ENCODE measurements at places on chromosomes 11 and 22. TPM values are rescaled to one million over a fixed set of nuclear protein-coding genes. Genes with fewer than 3 reads are reported as not detected.

The DDIAS gene
- polyA plus RNA-seq: 27.8 TPM

- no peaks in the 10 kb centered on the region for H3K27me3 ChIP-seq
- no peak overlapping the region for H3K4me3 ChIP-seq
- no peak for DNase-seq
- H3K27ac ChIP-seq: no peak overlapping the region
Measured at GRCh38 chr11:17513853-17514252, 30.4 kb downstream of the USH1C start.

The OR5A1 gene
- not detected for polyA plus RNA-seq

DNA sequence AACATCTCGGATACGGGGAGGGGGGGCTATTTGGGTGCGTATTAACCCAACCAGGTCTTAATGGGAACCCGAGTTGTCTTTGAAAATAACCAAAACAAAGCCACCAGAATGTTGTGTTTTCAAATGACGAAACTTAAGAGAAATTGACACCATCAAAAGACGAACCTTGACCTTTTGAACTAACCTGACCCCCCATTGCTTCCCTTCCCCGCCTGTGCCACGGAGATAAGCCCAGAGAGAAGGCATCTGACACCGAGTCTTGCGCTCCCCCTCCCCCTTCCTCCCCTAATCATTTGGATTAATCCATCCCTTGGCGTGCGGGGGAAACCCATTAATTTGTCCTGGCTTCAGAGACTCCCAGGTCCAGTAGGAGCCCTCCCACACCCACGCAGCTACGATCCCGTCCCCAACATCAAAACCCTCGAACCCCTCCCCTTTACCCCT lies 4.5 kb upstream of the GCAT start:
- H3K27ac ChIP-seq: no peak overlapping the region
- DNase-seq: no peak
- no peaks in the 10 kb centered on the region for H3K36me3 ChIP-seq
- H3K4me1 ChIP-seq: peaks cover 5% of the 10 kb centered on the region
- H3K4me3 ChIP-seq: no peak overlapping the region

DNA sequence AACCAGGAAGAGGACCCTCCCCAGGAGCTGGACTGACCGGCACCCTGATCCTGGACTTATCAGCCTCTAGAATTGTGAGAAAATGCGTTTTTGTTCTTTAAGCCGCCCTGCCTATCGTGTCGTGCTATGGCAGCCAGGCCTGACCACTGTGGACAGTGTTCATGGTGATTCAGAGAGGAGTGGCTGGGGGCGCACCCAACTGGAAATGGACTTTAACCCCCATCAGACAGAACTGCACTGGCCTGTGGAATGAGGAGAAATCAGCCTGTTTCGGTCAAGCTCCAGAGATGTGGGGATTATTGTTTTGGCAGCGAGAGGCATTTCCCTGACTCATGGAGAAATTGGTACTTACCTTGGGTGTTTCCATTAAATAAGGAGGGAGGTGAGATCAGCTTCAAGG lies 1437.8 kb downstream of the BRD1 start:
- no peaks in the 10 kb centered on the region for H3K4me1 ChIP-seq
- H3K36me3 ChIP-seq: no peaks in the 10 kb centered on the region
- H3K4me3 ChIP-seq: no peak overlapping the region
- no peaks in the 10 kb centered on the region for H3K27me3 ChIP-seq
- DNase-seq: no peak
- H3K27ac ChIP-seq: no peak overlapping the region

Data from GM12878 (cell line).